ENCODE measurements at places on chromosomes 12 and 14. TPM values are rescaled to one million over a fixed set of nuclear protein-coding genes. Genes with fewer than 3 reads are reported as not detected.
A peak's percentile ranks its signal among the peaks of the same experiment; 100 is the strongest.

Gene SLCO1A2
- not detected for total RNA-seq

Gene C1S
- 116 TPM for total RNA-seq

Gene GIT2
- 41.4 TPM for total RNA-seq

Gene PRB2
- total RNA-seq: not detected

Gene ANO4
- 0.32 TPM for total RNA-seq

Gene ERP29
- total RNA-seq: 55.0 TPM

Gene MSI1
- 6.8 TPM for total RNA-seq

Gene KRT8
- 100 TPM for total RNA-seq

Gene ITGA7
- 488 TPM for total RNA-seq

Gene CRIP2
- total RNA-seq: 1,036 TPM

Gene GALNT16
- total RNA-seq: 101 TPM

Gene NOS1
- total RNA-seq: 0.15 TPM

Gene OR6C65
- not detected for total RNA-seq

Gene DNAH10
- 0.25 TPM for total RNA-seq

Gene FITM1
- 140 TPM for total RNA-seq

Gene RFLNA
- 0.10 TPM for total RNA-seq

Gene RNASE2
- 2.9 TPM for total RNA-seq

Gene GPR65
- total RNA-seq: 0.42 TPM

- DNase-seq: no peak
Measured at GRCh38 chr12:98372340-98373024, 142.9 kb upstream of the TMPO start.

- DNase-seq: peak; percentile 89
Measured at GRCh38 chr14:30270200-30271161, 288.5 kb upstream of the G2E3 start.

GRCh38 chr12:58528271-58528670, 392.0 kb downstream of the LRIG3 start:
- DNase-seq: no peak

GRCh38 chr12:49415521-49415970, 48.3 kb downstream of the SPATS2 start:
- no peak for DNase-seq

DNA sequence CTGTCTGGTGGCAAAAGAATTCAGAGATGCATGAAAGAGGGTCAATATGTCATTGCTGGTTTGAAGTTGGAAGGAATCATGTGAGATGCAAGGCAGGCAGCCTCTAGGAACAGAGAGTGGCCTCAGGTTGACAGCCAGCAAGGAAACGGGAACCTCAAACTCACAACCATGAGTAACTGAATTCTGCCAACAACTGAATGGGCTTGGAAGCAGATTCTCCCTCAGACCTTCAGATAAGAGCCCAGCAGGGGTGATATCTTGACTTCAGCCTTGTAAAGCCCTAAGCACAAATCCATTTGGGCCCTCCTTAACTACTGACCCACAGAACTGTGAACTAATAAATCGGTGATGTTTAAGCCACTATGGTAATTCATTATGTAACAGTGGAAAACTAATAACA, 35.8 kb downstream of the USP15 start:
- DNase-seq: no peak

- peak; percentile 53 for DNase-seq
Measured at GRCh38 chr12:19482551-19483109, 43.3 kb downstream of the AEBP2 start.

GRCh38 chr12:6118891-6119568, 5.4 kb downstream of the VWF start:
- no peak for DNase-seq

DNA sequence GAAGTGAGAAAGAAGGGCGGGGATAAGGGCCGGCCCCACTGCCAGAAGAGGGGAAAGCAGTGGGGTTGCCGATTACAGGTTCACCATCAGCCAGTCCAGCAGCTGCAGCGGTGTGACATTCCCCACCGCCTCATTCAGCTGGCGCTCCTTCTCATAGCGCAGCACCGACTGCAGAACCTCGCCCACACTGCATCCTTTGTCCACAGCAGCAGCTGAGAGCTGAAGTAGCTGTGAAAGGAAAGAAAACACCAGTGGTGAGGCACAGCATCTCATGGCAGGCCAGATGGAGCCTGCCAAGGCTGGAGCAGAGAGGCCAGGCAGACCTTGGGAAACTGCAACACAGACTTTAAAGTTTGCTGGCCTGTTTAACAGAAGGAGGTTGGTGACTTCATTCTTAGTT, 33.2 kb downstream of the AKAP3 start:
- DNase-seq: no peak

GRCh38 chr14:64695071-64695470, 9.2 kb upstream of the PLEKHG3 start:
- no peak for DNase-seq

DNA sequence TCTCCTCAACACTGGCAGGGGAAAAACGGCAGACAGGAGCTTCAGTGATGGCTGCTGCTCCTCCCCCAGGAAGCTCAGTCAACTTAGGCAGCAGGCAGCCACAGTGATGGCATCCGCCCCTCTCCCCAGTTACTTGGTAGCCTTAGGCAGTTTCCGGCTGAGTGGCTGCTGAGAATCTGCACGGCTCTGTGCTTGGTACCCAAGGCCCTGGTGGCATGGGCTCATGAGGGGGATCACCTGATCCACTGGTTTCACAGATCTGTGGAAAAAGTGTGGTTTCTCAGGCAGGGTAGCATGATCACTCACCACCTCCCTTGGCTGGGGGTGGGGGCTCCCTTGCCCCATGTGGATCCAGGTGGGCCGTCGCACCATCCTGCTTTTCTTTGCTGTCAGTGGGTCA, 244.6 kb upstream of the MDGA2 start:
- DNase-seq: no peak

DNA sequence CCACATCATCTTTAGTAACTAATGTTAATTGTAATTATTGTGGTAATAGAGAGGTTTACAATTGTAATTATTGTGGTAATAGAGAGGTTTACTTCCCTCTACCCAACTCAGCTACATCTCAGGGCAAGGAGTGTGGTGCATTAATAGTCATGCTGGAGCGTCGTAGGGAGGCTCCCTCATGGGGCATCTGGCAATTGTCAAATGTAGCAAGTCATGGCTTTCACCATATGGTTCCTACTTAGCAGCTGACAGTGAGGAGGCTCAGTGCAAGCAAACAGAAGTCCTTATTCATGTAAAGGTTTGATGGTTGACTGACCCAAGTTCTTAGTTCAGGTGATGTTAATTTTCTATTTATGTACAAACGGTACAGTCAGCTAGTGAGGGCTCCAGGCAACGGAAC, 1012.0 kb downstream of the FLRT2 start:
- DNase-seq: no peak

DNA sequence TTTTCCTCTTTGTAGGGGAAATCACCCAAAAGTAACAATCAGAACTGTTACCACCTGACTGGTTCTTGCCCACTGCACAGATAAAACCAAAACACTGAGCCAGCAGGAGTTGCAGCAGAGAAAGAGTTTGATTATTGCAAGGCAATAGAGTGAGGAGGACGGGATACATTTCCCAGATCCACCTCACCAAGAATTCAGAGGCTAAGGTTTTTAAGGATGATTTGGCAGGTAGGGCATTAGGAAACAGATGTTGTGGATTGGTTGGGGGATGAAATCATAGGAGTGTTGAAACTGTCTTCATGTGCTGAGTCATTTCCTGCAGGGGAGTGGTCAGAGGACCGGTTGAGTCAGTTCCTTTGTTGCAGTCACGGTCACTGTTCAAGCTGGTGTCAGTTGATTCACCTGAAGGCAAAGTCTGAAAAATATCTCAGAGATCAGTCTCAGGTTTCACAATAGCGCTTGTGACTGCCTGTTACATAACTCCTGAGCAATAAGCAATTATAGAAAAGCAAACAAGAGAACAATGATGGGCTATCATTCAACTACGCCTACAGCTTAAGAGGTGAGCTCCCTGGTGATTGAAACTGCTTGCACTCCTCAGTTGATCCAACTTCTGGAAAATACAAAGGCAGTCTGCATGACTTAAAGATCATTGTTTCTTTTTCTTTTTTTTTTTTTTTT, 20.3 kb upstream of the AMN1 start:
- no peak for DNase-seq

DNA sequence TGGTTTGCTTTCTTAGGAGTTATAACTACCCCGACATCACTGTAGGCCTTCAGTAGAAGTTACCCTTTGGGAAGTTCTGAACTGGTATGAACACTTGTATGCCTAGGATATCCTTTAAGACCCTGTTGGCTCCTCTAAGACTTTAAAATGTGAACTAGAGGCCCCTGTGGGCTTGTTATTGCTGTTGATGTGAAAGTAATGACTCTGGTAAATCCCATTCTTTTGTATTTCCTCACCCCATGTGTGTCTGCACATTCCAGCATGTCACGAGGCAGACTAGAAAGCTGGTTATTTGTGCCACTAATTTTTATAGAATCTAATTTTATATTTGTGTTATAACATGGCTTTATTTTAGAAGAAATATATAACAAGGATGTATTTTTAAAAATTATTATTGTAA, 48.9 kb downstream of the SERPINA10 start:
- no peak for DNase-seq

DNA sequence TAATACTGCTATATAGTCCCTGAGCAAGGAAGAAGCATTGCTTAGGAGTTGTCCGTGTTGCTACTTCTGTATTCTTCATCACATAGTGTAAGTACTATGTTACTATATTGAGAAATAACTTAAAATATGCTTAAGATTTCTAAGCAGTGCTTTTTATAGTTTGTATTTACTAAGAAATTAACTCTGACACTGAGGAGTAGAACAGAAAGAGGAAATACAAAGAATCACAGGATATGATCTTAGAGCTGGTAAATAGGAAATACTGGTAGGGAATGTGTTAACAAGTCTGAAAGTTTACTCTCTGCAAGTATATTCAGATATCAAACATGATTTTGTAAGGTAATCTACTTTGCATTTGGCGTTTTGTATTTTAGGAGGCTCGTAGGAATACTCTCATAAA, 15.5 kb downstream of the XPOT start:
- DNase-seq: no peak

DNA sequence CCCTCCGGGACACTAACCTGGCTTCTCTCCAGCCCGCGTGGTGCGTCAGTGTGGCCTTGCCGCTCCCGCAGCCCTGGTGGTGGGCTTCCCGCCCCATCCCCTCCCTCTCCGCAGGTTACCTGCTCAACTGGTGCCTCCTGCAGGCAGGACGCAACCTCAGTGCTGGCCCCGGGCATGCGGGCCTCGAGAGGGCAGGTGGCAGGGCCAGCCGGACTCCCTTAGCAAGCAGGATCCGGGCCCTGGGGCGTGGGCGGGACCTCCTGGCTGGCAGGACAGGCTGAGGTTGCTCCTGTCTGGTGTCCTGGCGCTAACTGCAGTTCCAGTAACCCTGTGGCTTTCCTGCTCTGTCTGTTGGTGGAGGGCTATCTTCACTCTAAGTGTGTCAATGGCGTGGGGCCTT, 8.6 kb upstream of the ADSS1 start:
- DNase-seq: no peak

GRCh38 chr14:77355811-77356210, 21.1 kb downstream of the TMED8 start:
- no peak for DNase-seq

DNA sequence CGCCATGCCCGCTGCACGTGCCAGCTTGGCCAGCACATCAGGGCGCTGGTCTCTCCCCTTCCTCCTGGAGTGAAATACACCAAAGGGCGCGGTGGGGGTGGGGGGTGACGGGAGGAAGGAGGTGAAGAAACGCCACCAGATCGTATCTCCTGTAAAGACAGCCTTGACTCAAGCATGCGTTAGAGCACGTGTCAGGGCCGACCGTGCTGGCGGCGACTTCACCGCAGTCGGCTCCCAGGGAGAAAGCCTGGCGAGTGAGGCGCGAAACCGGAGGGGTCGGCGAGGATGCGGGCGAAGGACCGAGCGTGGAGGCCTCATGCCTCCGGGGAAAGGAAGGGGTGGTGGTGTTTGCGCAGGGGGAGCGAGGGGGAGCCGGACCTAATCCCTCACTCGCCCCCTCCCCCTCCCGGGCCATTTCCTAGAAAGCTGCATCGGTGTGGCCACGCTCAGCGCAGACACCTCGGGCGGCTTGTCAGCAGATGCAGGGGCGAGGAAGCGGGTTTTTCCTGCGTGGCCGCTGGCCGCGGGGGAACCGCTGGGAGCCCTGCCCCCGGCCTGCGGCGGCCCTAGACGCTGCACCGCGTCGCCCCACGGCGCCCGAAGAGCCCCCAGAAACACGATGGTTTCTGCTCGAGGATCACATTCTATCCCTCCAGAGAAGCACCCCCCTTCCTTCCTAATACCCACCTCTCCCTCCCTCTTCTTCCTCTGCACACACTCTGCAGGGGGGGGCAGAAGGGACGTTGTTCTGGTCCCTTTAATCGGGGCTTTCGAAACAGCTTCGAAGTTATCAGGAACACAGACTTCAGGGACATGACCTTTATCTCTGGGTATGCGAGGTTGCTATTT, 914 bp upstream of the CCND2 start:
- peak; percentile 68 for DNase-seq

GRCh38 chr14:58824106-58824505, 186.3 kb downstream of the DACT1 start:
- no peak for DNase-seq

DNA sequence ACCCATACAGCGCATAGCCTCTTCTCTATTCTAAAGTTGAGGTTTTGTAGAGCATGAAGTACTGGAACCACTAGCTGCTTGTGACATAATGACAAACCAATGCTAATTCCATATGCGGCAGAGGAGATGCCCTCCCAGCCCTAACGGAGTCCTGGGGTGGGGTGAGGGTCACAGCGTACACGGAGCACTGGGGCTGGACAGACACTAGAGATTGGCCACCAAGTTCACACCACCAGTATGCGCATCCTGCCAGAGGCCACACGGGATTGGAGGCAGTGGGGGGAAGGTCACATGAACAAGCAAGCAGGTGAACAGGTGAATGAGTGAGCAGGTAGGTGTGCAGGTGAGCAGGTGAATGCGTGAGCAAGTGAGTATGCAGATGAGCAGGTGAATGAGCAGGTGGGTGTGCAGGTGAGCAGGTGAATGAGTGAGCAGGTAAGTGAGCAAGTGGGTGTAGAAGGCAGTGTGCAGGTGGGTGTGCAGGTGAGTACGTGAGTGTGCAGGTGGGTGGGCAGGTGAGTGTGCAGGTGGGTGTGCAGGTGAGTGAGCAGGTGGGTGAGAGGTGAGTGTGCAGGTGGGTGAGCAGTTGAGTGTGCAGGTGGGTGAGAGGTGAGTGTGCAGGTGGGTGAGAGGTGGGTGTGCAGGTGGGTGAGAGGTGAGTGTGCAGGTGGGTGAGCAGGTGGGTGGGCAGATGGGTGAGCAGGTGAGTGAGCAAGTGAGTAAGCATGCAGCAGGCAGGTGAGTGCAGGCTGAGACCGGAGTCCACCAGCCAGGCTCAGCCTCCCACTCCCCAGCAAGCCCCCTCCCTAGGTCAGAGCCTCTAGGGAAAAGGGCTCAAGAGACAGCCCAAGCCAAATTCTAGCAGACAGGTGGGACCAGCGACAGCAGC, 52.7 kb downstream of the CCDC85C start:
- no peak for DNase-seq

DNA sequence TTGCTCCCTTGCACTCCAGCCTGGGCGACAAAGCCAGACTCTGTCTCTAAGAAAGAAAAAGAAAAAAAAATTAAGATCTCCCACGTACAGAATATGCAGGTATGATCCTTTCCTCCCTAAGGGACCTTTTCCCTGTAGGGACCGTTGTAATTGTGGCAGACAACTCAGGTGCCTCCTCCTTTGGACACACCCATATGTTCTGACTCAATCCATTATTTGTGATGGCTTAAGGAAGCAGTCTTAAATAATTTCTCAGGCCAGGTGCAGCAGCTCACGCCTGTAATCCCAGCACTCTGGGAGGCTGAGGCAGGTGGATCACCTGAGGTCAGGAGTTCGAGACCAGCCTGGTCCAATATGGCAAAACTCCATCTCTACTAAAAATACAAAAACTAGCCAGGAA, 53.1 kb downstream of the TMCC3 start:
- DNase-seq: no peak

- DNase-seq: peak; percentile 29
Measured at GRCh38 chr12:88142610-88142991, 494 bp downstream of the TMTC3 start.

- peak; percentile 52 for DNase-seq
Measured at GRCh38 chr12:2118481-2119255, 65.9 kb downstream of the CACNA1C start.

Data from left ventricle myocardium superior (tissue), 1 donor.